ENCODE measurements at places on chromosomes 6 and 20. TPM values are rescaled to one million over a fixed set of nuclear protein-coding genes. Genes with fewer than 3 reads are reported as not detected.

TINAG gene
- total RNA-seq, result not detected

WFDC10B gene
- total RNA-seq, result not detected

DNA sequence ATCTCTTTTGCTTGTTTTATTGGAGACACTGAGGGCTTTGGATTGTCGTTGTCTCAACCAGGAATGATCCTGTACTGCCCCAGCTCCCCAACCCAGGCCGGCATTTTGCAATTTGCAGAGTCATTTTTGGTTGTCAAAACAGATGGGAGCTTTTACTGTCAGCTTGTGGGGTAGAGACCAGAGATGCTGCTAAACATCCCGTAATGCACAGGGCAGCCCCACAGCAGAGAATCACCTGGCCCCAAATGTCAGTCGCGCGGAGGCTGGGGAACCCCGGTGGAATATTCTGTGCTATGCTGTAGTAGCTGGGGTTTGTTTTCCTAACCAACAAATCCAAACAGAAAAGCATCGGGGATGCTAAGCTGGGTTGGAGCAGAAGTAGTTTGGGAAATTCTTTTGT lies 99.7 kb downstream of the TSHZ2 start:
- DNase-seq, result no peak

GRCh38 chr20:45138561-45139300 lies 14.5 kb upstream of the WFDC12 start:
- no peak for DNase-seq

- DNase-seq, result no peak
Measured at GRCh38 chr6:129852257-129852858, 8.8 kb downstream of the TMEM244 start.

DNA sequence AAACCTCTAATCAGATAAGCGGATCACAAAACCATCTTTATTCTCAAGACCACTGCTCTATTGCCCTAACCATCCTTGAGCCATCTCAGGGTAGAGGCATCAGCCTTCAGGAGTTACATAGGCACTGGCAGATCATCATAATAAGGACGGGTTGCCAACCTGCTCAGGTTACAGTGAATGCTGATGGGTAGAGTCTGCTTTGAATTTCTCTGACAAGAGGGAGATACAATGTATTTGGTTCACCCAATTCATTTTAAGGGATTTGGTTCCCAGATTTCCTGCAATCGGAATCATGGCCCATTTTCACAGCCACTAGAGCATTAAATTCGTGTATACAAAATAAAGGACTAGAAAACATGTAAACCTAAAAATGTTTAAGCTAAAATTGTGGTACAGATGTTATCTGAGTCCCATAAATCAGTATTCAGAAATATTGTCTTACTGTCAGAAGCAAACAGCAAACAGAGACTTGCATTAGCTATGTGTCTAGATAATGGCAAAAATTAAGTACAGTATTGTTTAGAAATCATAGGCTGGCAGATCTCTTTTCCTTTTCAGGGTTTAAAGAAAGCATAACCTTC lies 41.9 kb upstream of the TMEM170B start:
- no peak for DNase-seq

GRCh38 chr6:31265926-31266325 lies 6.0 kb downstream of the HLA-C start:
- no peak for DNase-seq

GRCh38 chr6:116451916-116452315 lies 9.3 kb upstream of the CALHM6 start:
- no peak for DNase-seq

DNA sequence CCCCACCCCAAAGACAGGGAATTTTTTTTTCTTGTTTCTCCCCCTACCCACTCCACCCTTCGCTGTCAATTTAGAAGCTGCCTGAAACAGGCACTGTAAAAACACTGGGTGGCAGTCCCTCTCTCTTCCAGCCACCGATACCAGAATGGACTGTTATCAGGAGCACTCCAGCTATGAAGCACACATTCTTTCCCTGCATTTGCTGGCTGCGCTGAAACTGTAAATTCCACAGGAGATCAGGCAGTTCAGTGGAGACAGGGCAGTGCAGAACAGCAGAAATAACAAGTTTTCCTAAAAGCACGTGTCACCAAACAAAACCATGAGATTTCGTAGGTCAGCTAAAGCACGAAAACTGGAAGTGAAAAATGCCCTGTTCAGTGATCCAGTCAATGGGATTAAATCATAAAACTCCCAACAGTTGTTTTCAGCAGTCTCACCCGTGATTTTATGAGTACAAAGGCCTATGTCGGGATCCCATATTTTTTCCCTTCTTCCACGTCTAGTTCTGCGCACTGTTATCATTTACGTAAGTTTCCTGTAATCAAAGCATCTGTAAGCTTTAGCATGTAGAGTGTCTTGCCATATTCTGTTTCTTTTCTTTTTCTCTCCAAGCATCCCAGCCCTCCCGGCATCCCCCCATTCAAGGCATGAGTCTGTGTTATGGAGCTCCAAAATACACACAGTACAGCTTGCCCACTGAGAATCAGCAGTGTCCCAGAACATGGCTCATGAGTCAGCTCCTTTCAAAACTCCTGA lies 359.9 kb upstream of the EPHA7 start:
- no peak for DNase-seq

GRCh38 chr6:18359237-18359885 lies 27.8 kb upstream of the RNF144B start:
- no peak for DNase-seq

- DNase-seq, result no peak
Measured at GRCh38 chr20:48728042-48728825, 99.6 kb downstream of the PREX1 start.

GRCh38 chr20:53725575-53725970 lies 131.9 kb upstream of the ZNF217 start:
- DNase-seq, result no peak

- no peak for DNase-seq
Measured at GRCh38 chr6:170175644-170176135, 115.2 kb downstream of the DLL1 start.

DNA sequence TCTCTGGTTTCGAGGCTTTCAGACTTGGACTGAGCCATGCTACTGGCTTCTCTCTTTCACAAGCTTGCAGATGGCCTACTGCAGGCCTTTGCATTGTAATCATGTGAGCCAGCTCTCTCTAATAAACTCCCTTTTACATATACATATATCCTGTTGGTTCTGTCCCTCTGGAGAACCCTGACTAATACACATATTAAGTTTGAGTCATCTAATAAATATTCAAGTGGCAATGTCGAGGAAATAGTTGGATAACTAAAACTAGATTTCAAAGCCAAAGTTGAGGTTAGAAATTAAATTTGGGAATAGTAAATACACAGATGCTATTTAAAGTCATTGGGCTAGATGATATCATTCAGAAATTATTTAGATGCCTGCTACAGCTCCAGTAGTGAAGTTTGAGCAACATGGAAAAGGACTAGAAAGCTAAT lies 1343.4 kb downstream of the GRIK2 start:
- DNase-seq, result no peak

DNA sequence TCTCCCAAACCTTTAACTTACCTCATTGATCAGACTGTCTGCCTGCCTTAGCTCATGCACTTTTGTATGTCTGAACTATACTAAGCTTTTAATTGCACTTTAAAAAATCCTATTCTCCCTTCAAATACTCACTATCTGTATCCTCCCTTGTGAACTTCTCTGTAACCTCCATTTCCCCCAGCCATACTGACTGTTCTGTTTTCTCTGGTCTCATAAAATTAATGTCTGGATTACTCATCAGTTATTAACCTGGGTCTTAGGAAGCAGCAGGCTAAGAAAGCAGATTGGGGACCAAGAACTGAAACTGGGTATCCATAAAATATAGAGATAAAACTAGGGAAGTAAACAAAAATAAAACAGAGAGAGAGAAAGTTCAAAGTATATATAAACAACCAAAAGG lies 469.3 kb upstream of the MAN1A1 start:
- DNase-seq, result no peak

DNA sequence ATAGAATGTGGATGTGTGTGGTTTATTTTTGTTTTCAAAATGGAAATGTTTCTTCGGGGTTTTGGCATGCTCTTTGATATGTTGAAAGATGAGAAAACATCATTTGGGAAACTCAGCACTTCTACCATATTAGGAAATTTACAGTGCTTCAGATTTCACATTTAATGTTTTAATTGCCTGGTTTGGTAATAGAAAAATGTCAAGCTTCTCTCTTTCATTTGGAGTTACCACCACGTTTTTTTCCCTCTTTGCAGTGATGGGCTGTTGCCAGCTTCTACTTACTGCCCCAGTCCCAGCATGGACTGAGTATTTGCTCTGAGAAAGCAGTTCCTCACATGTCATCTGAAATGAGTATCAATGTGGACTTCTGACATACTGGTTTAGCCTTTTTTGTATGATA lies 267.7 kb downstream of the PRL start:
- no peak for DNase-seq

- DNase-seq, result no peak
Measured at GRCh38 chr6:14984519-14984853, 261.4 kb upstream of the JARID2 start.

ZC3H12D gene
- total RNA-seq, result 0.86 TPM

GRCh38 chr6:28985462-28986164 lies 19.5 kb downstream of the ZNF311 start:
- peak; percentile 82 for DNase-seq

DNA sequence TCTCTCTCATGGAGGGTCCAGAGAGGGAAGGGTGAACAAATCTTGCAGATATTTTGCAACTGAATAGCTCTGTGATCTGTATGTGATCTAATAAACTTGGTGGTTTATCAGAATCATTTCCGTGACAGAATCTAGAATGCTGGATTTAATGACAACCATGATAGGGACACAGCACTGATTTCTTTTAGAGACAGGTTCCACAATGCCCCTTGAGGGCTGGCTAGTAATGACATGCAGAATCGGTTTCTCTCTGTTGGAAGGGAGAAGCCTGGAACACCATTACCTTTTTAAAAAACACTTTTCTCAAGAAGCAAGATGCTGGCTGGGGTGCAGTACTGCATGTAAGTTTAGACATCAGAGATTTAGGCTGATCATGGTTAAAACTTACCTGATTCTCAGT lies 313.4 kb downstream of the CDH26 start:
- DNase-seq, result no peak

ADGB gene
- total RNA-seq, result not detected

DNA sequence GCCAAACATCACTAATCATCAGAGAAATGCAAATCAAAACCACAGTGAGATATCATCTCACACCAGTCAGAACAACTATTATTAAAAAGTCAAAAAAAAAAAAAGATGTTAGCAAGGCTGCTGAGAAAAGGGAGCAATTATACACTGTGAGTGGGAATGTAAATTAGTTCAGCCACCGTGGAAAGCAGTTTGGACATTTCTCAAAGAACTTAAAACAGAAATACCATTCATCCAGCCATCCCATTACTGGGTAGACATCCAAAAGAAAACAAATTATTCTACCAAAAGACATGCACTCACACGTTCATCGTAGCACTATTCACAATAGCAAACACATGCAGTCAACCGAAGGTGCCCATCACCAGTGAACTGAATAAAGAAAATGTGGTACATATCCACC lies 213.9 kb downstream of the TTLL2 start:
- no peak for DNase-seq

RSPO3 gene
- total RNA-seq, result 1.6 TPM

- no peak for DNase-seq
Measured at GRCh38 chr6:135346747-135347146, 150.8 kb downstream of the AHI1 start.

FRS3 gene
- total RNA-seq, result 4.4 TPM

GRCh38 chr6:1851681-1852456 lies 242.2 kb downstream of the FOXC1 start:
- no peak for DNase-seq

DNA sequence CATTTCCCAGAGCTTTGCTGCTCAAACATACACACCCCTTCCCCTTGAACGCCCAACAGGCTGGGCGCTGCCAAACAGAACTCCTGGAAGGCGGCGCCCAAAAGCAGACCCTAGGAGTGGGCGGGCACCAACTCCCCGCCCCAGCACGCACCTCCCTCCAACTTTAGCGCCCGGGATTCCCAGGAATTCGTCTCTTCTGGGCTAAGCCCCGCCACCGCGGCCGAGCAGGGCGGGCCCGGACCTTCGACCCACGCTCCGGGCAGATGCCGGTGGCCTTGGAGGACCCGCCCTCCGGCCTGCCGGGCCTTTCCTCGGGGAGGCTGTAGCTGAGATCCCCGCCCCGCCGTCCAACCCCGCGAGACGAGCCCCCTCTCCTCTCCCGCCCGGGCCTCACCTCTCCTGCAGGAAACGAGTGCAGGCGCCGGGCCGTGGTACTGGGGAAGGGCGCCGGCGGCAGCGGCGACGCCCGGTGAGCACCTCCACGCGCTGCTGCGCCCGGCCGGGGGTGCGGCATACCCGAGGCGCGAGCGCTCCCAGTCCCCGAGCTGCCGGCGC lies 659 bp downstream of the MCUR1 start:
- peak; percentile 84 for DNase-seq

- DNase-seq, result peak; percentile 63
Measured at GRCh38 chr20:33209789-33210188, 7.4 kb upstream of the BPIFA3 start.

SLC29A1 gene
- 37.5 TPM for total RNA-seq

- no peak for DNase-seq
Measured at GRCh38 chr6:105896821-105897095, 189.4 kb upstream of the PRDM1 start.

SCP2D1 gene
- total RNA-seq, result not detected

DNA sequence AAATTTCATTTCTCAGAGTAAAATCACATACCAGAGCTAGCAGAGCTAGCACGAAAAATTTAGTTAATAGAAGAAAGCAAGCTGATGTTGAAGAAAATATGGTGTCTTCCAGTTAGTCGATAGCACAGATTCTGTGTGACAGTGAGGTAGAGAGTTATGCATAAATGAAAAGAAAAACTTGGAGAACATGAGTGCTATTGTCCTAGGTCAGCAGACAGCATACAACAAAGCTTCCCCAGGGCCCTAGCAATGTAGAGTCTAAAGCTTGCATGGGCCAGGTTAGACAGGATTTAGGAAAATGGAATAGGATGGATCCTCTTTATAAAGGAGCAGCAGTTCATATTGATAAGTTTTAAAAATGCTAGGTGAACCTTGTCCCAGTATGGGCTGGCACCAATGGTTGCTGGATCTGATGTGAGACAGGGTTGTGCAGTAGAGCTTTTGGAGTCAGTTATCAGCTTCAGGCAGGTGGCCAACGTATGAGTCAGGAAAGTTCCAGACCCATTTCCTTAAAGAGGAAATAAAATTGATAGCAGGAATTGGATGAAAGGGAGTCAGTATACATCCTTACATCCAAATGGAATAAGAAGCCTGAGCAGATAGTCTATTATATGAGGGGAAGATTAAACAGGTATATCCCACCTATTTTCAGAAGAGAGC lies 277.2 kb downstream of the FRK start:
- DNase-seq, result peak; percentile 80

BNIP5 gene
- not detected for total RNA-seq

DUSP15 gene
- total RNA-seq, result 0.38 TPM

OTOR gene
- total RNA-seq, result not detected

RTF2 gene
- 31.7 TPM for total RNA-seq

DNA sequence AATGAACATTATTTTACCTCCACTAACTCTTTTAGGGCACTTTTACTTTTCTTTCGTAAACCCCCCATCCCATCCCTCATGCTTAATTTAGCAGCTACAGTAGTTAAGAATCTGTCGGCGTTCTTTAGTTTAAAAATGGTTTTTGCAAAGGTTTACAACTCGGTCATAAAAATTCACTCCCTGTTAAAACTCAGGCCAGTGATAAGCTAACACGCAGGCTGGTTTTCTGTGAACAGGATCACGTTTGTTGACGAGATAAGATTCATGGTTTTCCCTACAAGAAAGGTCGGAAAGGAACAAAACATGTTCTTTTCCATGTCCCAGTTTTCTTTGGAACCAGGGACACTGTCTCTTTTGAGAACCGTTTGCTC lies 101.1 kb downstream of the TOX2 start:
- no peak for DNase-seq

PHF20 gene
- total RNA-seq, result 11.4 TPM

- no peak for DNase-seq
Measured at GRCh38 chr20:10521068-10521831, 86.1 kb downstream of the SLX4IP start.

GSS gene
- total RNA-seq, result 29.2 TPM

SEMG1 gene
- total RNA-seq, result not detected

All from left lobe of liver (tissue), 2 donors.